ENCODE measurements at places on chromosomes 5 and 9.

- DNase-seq = no peak
These were observed 35.6 kb upstream of the TRIO start for GRCh38 chr5:14107536-14107935.

- DNase-seq = no peak
These were observed 50.3 kb downstream of the CPLANE1 start for GRCh38 chr5:37198842-37199241.

GRCh38 chr5:140840978-140841962 lies at the start of gene PCDHA8:
PCDHA8 (plus strand) TSS chr5:140841187; CDS start chr5:140841322, 135 bp downstream.
- DNase-seq = no peak

DNA sequence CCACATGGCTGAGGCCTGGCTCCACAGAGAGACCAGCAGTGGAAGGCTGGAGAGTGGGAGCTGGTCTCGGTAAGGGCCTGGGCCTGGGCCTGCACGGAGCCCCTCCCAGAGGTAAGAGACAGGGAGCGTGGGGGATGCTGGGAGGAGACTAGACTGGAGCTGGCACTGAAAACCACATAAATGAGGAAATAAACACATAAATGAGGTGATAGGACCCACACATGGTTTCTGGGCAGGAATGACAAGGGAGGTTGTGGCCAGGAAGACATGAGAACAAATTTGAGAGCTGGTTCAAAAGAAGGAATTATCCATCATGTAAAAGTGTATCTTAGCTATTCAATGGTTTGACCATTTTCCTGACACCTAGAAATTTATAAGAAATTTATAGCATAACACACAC lies 451.7 kb upstream of the DAP start:
- no peak for DNase-seq

DNA sequence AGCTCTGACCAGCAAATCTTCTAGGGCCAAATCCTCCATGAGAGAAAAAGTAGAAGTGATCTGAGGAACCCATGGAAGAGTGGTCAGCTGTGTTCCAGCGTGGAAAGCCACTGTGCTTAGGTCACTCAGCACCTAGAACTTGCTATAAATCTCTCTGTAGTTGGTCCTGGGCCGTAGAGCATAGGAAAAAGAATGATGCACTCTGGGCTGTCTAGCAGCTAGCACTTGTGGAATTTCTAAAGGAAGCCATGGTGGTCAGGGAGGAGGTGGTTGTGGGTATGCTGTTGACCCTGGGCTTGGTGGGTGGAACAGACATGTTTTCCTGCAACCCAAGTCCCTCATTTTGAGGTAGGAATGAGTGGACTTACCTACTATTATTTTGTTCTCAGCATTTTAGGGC lies 48.1 kb downstream of the GGTA1 start:
- no peak for DNase-seq

Data from stimulated activated CD8-positive, alpha-beta memory T cell treated with anti-CD3 and anti-CD28 coated beads, Interleukin-15, amount 100 ng/mL, for 24 hours (primary cell).